NCI-H526 (cell line): ENCODE measurements at places on chromosomes 5 and 9.

DNA sequence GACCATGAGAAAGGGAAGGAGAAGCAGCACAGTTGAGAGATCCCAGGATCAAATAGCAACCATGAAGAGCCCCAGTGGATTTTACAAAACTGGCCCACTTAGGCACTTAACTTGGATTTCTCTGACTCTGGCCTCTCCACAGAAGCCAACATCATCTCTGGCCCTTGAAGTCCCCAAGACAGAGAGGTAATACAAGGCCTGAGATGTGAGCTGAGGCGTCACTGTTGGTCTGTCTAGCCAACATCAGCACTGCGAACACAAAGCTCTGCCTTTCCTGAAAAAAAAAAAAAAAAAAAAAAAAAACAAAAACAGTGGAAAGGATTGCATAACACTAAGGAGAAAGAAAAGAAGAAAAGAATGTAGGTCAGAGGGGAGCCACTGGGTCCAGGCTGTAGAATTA, 378.3 kb downstream of the BRINP1 start:
- DNase-seq = no peak

- no peak for DNase-seq
Measured at GRCh38 chr9:115520646-115521045, 402.7 kb upstream of the TNC start.

- no peak for DNase-seq
Measured at GRCh38 chr5:158812408-158812807, 287.3 kb downstream of the EBF1 start.

- peak; percentile 76 for DNase-seq
Measured at GRCh38 chr9:1869843-1870242, 145.3 kb upstream of the SMARCA2 start.

- no peak for DNase-seq
Measured at GRCh38 chr5:132059696-132060500, 557 bp upstream of the IL3 start.

- no peak for DNase-seq
Measured at GRCh38 chr9:87542141-87542540, 44.5 kb downstream of the DAPK1 start.

DNA sequence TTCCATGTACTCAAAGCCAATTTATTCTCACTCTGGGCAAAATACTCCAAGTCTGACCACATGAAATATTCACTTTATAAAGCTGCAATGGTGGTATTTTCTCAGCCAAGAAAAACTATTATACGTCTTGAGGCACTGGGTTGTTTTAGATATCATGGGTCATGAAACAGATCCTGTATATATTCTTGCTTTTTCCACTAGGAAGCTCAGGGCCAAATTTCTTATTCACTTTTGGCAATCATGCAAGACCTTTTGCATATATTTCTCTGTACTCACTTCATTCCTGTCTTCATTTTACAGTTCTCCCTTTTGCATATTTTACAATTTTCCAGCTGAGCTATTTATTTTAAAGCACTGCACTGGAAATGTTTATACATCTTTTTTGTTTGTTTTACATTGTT, 49.8 kb downstream of the GABBR2 start:
- no peak for DNase-seq

DNA sequence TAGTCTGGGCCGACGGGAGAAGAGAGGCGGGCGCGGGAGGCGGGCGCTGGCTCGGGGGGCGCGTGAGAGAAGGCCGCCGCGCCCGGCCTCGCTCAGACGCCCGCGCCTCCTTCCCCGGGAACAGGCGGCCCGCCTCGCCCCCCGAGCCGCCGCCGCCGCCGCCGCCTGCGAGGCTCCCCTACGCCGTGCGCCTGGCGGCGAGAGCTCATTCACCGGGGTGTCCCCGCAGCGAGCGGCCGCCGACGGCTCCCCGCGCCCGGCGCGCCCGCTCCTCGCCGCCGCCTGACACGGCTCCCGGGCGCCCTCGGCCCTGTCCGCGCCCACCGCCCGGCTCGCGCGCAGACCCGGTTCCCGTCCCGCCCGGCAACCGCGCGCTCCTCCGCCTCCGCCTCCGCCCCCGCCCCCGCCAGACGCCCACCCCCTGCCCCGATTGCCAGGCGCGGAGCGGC, at the start of gene GNAQ:
Gene GNAQ (minus strand): TSS at position 368 of the 449 bp plus-strand sequence. CDS start 576 bp downstream, outside the sequence.
- peak; percentile 75 for DNase-seq

- DNase-seq = no peak
Measured at GRCh38 chr9:9747787-9748186, 865.0 kb downstream of the PTPRD start.
